ENCODE measurements at places on chromosomes 2 and 18. TPM values are rescaled to one million over a fixed set of nuclear protein-coding genes. Genes with fewer than 3 reads are reported as not detected.

DNA sequence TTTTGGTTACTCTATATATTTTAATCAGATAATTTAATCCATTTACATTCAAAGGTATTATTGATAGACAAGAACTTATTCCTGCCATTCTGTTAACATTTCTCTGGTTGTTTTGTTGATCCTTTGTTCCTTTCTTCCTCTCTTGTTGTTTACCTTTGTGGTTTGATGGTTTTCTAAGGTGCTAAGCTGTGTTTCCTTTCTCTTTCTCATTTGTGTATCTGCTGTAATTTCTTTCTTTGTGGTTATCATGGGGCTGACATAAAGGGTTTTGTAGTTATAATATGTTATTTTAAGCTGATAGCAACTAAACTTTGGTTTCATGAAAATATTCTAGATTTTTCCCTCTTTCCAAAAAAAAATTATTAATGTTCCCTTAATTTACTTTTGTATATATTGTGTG lies 179.2 kb downstream of the NDUFA10 start:
- DNase-seq, result no peak

GRCh38 chr18:9629709-9630108 lies 15.3 kb upstream of the PPP4R1 start:
- no peak for DNase-seq

GRCh38 chr2:8577573-8577972 lies 104.3 kb upstream of the ID2 start:
- no peak for DNase-seq

- DNase-seq, result no peak
Measured at GRCh38 chr2:3131636-3132326, 245.8 kb downstream of the EIPR1 start.

Gene CD28
- 0.54 TPM for total RNA-seq

Gene DPP4
- 1.8 TPM for total RNA-seq

Gene CRYGD
- not detected for total RNA-seq

Gene NEB
- total RNA-seq, result 5.4 TPM

Gene CYP1B1
- 5.0 TPM for total RNA-seq

Measured in natural killer cell (primary cell).